Endothelial cell of umbilical vein (primary cell): ENCODE measurements at places on chromosomes 7 and 10. TPM values are rescaled to one million over a fixed set of nuclear protein-coding genes. Genes with fewer than 3 reads are reported as not detected.

DNA sequence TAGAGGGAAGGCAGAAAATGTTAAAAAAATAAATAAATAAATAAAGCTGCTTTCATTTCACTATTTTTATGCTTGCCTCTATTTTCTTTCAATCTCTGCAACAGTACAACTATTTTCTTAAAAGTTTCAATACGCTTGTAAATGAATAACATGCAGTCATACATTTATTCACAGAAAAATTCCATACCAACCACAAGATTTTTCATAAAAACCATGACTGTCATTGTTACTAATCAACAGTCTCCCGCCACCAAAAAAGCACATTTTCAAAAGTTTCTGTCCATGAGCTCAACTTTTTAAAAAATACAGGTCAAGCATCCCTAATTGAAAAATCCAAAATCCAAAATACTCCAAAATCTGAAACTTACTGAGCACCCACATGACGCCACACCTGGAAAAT is 5.3 kb downstream of the PARD3 start:
- H3K27ac ChIP-seq = no peak overlapping the region
- peaks cover 6% of the 10 kb centered on the region for H3K4me1 ChIP-seq
- H3K27me3 ChIP-seq = no peaks in the 10 kb centered on the region
- no peak overlapping the region for H3K4me3 ChIP-seq
- no peak for DNase-seq

DNA sequence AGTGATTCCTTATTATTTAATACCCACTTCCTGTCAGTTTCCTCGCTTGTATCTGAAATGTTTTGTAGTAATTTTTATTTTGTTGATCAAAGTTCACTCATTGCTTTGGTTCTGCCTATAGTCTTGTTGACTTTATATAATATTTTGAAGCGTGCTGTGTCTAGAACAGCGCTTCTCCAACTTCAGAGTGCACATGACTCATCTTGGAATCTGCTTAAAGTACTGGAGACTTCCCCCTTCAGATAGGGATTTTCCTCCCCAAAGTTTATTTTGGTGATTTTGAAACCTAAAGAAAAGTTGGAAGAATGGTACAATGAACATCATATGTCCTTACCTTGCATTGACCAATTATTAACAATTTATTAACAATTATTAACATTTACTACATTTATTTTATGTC is 5.8 kb downstream of the COMTD1 start:
- H3K36me3 ChIP-seq = peaks cover 13% of the 10 kb centered on the region
- H3K27ac ChIP-seq = peak overlapping the region; percentile 38
- no peak overlapping the region for H3K4me3 ChIP-seq

GRCh38 chr10:84118395-84119006 is 20.8 kb upstream of the GHITM start:
- no peaks in the 10 kb centered on the region for H3K4me1 ChIP-seq
- H3K27me3 ChIP-seq = peaks cover 1% of the 10 kb centered on the region
- DNase-seq = no peak
- no peaks in the 10 kb centered on the region for H3K36me3 ChIP-seq
- H3K4me3 ChIP-seq = no peak overlapping the region
- no peak overlapping the region for H3K27ac ChIP-seq

DNA sequence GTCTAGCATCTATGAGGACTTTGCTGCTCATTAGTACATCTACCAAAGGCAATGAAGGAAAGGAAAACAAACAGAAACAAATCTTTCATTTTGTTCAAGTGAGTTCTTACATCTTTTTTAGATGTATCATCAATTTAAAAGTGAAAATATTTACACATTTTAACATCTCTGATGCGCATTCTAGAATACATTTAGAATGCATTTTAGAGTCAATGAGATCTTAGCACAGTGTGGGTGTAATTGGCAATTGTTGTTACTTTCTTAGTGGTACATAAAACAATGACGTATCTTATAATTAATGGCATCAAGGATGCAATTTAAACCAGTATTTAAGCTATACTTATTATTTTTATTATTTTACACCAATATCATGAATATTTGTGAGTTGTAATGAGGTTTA is 51.4 kb downstream of the TPK1 start:
- H3K36me3 ChIP-seq = no peaks in the 10 kb centered on the region
- DNase-seq = no peak
- H3K27ac ChIP-seq = no peak overlapping the region

- no peak overlapping the region for H3K4me3 ChIP-seq
- H3K36me3 ChIP-seq = peaks cover 19% of the 10 kb centered on the region
- H3K27me3 ChIP-seq = no peaks in the 10 kb centered on the region
- peaks cover 46% of the 10 kb centered on the region for H3K4me1 ChIP-seq
- DNase-seq = no peak
Measured at GRCh38 chr7:48091506-48092433, 2.7 kb downstream of the UPP1 start.

DNA sequence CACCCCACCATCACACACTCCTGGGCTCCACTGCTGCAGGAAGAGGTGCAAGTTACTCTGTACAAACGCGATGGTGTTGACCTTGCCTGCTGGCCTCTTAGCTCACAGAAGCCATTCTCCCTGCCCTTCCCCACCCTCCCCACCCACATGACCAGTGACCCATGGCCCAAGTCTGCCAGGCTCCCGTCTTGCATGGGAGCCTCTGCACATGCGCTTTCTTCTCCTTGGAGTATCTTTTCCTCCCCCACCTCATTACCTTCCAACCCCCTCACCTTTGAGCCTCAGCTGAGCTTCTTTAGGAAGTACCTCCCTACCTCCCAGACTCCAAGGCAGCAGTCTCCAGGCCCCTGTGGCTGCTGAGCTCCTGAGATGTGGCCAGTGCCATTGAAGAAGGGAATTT is 337.7 kb upstream of the ZNF32 start:
- DNase-seq = no peak
- H3K27me3 ChIP-seq = no peaks in the 10 kb centered on the region
- no peaks in the 10 kb centered on the region for H3K36me3 ChIP-seq
- no peaks in the 10 kb centered on the region for H3K4me1 ChIP-seq
- no peak overlapping the region for H3K4me3 ChIP-seq
- no peak overlapping the region for H3K27ac ChIP-seq

DNA sequence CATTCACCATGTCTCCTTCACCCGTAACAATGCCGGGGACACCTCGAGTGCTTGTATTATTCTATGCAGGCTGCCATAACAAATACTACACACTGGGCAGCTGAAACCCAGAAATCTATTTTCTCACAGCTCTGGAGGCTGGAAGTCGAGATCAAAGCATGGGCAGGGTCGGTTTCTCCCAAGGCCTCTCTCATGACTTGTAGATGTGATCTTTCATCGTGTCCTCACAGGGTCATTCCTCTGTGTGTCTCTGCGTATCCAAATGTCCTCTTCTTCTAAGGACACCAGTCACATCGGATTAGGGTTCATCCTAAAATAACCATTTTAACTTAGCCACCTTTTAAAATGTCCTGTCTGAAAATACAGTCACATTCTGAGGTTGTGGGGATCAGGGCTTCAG is 303.5 kb downstream of the KLF6 start:
- H3K4me1 ChIP-seq = peaks cover 9% of the 10 kb centered on the region
- no peaks in the 10 kb centered on the region for H3K36me3 ChIP-seq
- peaks cover 2% of the 10 kb centered on the region for H3K27me3 ChIP-seq
- DNase-seq = no peak
- H3K27ac ChIP-seq = no peak overlapping the region
- no peak overlapping the region for H3K4me3 ChIP-seq

DNA sequence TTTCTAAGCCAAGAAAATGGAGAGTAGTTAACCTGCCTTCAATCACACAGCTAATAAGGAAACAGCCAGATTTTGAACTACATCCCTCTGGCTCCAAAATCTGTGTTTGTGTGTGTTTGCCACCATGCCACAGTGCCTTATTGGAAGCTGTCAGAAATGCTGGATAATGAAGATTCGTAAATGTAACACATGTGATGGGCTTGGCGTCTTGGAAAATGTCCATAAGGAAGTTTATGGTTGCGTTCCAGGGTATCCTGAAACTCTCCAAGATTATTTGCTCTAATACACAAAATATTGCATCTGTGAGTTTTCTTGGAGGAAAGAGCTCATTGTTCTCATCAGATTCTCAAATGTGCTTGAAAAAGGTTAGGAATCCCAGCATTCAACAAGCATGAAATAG is 22.7 kb downstream of the MYOF start:
- no peaks in the 10 kb centered on the region for H3K27me3 ChIP-seq
- DNase-seq = no peak
- no peak overlapping the region for H3K4me3 ChIP-seq
- H3K4me1 ChIP-seq = peaks cover 64% of the 10 kb centered on the region

DNA sequence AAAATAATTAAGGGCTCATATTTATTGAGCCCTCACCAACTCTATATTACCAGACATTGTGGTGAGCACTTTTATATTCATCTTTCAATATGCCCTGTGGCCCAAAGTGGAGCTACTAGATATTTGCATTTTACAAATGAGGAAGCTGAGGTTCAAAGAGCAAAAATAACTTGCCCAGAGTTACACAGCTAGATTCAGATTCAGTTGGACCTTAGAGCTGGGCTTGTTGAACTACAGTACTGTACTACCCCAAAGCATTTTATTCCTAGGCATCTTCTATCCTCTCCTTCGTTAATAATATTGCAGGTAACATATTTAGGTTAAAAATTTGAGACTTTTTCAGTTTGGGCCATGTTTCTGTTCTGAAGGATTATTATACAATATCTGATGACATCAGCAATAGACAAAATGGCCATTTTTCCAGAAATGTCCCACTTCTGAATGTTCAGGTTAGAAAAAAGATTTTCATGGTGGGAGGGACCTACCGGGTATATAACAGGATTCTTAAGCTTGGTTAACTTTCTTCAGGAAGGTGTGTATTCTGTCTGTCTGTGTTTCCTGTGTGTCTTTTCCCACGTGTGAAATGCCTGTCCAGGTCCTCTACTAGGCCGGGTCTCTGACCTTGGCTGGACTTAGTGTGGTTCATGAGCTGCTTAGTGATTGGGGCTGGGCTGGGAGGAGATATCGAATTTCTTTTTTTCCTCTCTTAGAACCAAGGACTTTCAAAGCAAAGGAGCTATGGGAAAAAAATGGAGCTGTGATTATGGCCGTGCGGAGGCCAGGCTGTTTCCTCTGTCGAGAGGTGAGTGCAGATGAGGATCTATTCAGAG is 13.6 kb downstream of the PRXL2A start:
- H3K4me1 ChIP-seq = peaks cover 2% of the 10 kb centered on the region
- no peaks in the 10 kb centered on the region for H3K27me3 ChIP-seq
- peaks cover 50% of the 10 kb centered on the region for H3K36me3 ChIP-seq
- DNase-seq = no peak
- no peak overlapping the region for H3K4me3 ChIP-seq
- H3K27ac ChIP-seq = no peak overlapping the region

- H3K4me3 ChIP-seq = peak overlapping the region; percentile 99
- DNase-seq = peak; percentile 70
- peaks cover 25% of the 10 kb centered on the region for H3K4me1 ChIP-seq
Measured at GRCh38 chr7:139776486-139777132, 1.2 kb downstream of the HIPK2 start.

DNA sequence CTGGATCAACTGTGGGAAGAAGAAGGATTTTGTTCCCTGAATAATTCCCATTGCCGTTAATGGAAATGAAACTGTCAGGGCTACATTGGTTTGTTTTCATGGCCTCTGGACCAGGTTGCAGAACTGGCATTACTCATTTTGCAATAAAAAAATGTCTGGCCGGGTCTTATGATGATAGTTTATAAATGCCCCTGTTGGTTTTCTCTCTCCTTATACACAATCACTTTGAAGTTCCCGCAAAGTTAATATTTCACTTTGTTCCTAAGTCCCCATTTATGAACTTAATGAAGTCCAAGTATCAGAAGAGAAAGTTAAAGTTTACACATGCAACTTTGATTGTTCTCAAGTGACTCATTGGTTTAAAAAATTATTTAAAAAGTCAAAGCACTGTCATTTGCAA is 150.7 kb upstream of the PRR15 start:
- no peak overlapping the region for H3K4me3 ChIP-seq
- H3K36me3 ChIP-seq = no peaks in the 10 kb centered on the region
- H3K27me3 ChIP-seq = no peaks in the 10 kb centered on the region
- DNase-seq = no peak

DNA sequence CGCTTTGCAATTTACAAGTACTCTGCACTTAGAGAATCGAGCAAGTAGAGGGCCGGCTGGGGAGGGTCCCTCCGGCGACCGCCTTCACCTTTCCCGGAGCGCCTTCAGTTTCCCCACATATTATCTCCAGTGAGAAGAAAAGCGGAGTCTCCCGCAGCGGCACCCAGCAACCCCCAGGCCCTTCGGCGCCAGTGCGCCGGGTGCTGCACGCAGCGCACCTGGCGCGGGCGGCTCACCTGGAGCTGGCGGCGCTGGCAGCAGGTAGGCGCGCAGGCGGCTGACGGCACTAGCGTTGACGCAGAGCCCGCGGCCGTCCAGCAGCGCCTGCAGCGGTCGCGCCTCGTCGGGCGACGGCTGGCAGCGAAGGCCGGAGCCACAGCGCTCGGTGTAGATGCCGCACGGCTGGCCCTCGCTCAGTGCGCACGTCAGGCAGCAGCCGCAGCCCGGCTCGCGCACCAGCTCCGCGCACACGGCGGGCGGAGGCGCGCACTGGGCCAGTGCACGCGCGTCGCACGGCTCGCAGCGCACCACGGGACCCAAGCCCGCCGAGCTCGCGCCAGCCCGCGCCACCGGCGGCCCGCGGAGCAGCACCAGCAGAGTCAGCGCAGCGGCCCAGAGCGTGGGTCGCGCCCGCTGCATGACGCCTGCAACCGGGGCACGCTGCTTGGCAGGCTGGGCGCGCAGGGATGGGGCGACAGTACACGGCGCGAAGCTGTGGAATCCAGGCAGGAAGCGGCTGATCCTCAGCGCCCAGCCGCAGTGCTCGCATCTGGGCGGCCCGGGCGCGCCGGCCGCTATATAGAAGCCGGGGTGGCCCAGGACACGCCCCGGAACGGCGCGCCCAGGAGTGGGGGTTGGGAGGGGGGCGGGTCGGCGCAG is at the start of gene IGFBP3:
Gene IGFBP3 (minus strand): TSS at position 771 of the 879 bp plus-strand sequence. CDS start 132 bp downstream, at position 639.
- peaks cover 28% of the 10 kb centered on the region for H3K4me1 ChIP-seq
- H3K4me3 ChIP-seq = no peak within 1 kb of the TSS
- no peaks in the 10 kb centered on the region for H3K36me3 ChIP-seq

DNA sequence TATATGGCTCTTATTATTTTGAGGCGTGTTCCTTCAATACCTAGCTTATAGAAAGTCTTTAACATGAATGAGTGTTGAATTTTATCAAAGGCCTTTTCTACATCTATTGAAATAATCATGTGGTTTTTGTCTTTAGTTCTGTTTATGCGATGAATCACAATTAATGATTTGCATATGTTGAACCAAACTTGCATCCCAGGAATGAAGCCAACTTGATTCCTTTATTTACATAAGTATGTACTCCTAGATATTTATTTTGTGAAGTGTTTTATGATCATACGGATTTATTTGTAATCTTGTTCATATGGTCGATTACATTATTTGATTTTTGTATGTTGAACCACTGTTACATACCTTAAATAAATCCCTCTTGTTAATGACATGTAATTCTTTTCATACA is 244.3 kb upstream of the KCND2 start:
- H3K4me1 ChIP-seq = no peaks in the 10 kb centered on the region
- DNase-seq = no peak
- H3K4me3 ChIP-seq = no peak overlapping the region
- no peaks in the 10 kb centered on the region for H3K36me3 ChIP-seq
- no peaks in the 10 kb centered on the region for H3K27me3 ChIP-seq

The SPDYE6 gene
- polyA plus RNA-seq = not detected in 2 replicates
